Activated CD4-positive, alpha-beta T cell treated with anti-CD3 and anti-CD28 coated beads, Interleukin-2, Interleukin-4, amounts not matched to agents 100 ng/mL and 50 ng/mL, durations not matched to agents 16 hours and 8 hours (primary cell): ENCODE measurements at places on chromosomes 1 and 21.

DNA sequence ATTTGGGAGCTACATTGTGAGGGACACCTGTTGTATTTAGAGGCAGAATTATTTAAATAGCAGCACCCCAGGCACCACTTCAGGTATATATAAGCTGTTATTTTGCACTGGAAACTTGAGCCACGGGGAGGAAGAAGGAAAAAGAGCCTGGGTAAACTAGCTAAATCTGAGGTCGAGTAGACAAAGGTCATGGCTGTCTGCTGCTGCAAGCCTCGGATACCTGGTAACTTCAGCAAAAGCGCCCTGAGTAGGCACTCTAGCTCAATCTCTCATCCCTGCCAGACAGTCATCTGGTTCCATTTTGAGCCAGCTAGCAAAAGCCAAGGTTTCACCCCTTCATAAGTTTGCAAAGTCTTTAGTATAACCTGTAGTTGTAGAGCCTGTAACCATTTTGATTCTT lies 101.9 kb upstream of the ZNF644 start:
- DNase-seq = peak; percentile 55

GRCh38 chr1:234009668-234010067 lies 105.2 kb downstream of the SLC35F3 start:
- no peak for DNase-seq

GRCh38 chr1:223031733-223032601 lies 111.1 kb downstream of the TLR5 start:
- no peak for DNase-seq

- no peak for DNase-seq
These were observed 44.6 kb downstream of the ATP1A1 start for GRCh38 chr1:116417678-116418077.

- no peak for DNase-seq
These were observed 27.8 kb upstream of the FMO3 start for GRCh38 chr1:171062902-171063301.

DNA sequence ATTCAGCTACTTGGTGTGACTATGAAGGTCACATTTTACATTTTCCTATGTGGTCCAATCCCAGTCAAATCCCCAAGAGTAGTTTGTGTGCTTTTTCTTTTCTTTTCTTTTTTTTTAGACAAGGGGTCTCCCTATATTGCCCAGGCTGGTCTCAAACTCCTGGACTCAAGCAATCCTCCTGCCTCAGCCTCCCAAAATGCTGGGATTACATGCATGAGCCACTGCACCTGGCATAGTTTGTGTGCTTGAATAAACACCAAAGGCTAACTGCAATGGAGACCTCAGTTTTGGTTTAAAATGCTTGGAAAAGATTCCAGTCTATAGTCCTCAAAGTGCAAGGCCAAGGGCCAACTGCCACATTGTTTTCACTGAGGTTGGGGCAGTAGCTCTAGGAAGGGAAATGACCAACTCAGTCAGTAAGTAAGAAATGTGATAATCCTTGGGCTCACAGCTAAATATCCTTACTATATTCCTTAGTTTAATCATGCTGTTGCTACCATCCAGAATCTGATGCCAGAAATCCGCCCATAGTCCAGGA lies 38.6 kb downstream of the EIF2B3 start:
- no peak for DNase-seq

DNA sequence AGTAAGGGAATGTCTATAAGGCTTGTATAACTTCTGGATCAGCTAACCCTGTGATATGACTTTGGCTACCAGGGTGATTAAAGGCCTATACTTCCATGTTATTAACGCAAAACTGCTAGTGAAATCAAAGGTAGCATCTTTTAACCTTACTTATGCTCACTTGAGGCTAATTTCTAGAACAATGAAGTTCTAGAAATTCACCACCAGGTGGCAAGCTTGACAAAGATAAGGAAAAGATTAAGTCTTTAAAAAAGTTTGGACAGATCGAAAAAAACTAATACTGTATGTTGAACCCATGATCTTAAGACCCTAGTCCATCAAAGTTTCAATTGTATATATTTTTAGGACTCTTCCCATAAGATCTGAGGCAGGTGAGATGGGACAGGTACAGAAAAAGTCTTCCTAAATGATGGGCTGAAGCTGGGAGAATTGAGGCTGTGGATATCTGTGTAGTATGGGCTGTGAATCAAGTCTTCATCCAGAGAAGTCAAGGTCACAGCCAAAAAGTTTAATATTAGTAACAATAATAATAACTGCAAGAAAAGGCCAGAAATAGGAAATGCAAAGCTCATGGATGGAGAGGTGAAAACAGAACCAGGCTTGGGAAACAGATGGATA lies 18.8 kb downstream of the KYAT3 start:
- peak; percentile 42 for DNase-seq

GRCh38 chr1:68202239-68202832 lies 30.0 kb downstream of the WLS start:
- no peak for DNase-seq

DNA sequence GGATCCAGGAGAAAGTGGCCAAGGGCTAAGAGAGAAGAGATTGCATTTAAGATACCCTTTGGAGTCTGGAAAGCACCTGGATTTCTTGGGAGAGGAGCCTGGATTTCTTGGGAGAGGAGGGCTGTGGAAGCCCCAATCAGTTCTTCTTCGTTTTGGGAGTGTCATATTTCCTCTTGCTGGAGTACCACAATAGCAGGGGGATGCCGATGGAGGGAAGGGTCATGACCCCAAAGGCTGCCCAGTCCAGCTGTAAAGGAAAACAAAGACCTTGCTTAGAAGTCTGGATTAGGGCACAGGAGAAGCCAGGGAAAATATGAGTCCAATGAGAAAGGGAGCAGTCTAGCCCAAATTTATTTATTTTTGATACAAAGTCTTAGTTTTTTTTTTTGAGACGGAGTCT lies 11.3 kb downstream of the SSR2 start:
- DNase-seq = no peak

GRCh38 chr1:172875892-172876291 lies 174.8 kb downstream of the TNFSF18 start:
- DNase-seq = peak; percentile 18

DNA sequence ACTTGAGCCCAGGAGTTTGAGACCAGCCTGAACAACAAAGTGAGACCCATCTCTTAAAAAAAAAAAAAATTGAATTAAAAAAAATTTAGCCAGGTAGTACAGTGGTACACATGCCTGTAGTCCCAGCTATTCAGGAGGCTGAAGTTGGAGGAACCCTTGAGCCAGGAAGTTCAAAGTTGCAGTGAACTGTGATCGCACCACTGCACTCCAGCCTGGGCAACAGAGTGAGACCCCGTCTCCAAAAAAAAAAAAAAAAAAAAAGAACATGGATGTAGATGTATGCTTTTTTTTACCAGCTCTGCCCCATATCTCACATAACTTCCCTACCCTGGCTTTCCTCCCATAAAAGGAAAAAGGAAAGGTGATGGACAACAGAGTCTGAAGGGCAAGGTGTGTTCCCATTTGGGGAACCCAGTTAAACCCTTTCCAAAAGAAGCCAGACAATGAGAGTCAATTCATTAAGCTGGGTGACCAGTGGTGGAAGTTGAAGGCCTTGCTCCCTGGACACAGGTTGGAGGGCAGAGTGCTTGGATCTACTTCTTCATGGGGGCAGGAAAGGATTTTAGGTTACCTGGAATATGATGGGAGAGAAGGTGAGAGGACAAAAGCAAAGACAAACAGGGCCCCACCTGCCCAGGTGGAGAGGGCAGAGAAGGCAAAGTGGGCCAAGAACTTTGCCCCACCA lies 2.9 kb downstream of the KRTCAP2 start:
- no peak for DNase-seq

GRCh38 chr21:34986561-34987500 lies 62.3 kb downstream of the RUNX1 start:
- peak; percentile 91 for DNase-seq
